Mesothelial cell of epicardium (in vitro differentiated cells): ENCODE measurements at places on chromosomes 11 and 22.
A peak's percentile ranks its signal among the peaks of the same experiment; 100 is the strongest.

GRCh38 chr11:116086426-116086825 is 582.2 kb upstream of the CADM1 start:
- no peak for DNase-seq

GRCh38 chr11:2724653-2725367 is 25.0 kb upstream of the KCNQ1OT1 start:
- DNase-seq = no peak

GRCh38 chr11:111010391-111011274 is 234.9 kb upstream of the POU2AF2 start:
- no peak for DNase-seq

GRCh38 chr11:73196576-73196975 is 21.5 kb upstream of the P2RY2 start:
- no peak for DNase-seq

- DNase-seq = no peak
Observed at GRCh38 chr11:73401924-73402833, 26.0 kb downstream of the RELT start.

DNA sequence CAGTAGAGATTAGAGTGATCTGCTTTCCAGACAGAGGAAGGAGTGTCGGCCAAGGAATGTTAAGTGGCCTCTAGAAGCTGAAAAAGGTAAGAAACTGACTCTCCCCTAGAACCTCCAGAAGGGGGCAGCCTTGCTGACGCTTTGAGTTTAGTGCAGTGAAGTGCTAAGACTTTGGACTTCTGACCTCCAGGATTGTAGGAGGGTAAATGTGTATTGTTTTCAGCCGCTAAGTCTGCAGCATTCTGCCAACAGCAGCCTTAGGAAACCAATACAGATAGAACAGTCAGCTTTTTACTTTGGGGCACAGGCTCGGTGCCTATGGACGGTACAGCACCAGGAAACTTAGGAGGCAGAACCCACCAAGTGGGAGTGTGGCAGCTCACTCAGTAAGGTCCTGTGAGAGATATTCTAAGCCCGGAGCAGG is 3.6 kb upstream of the TBC1D22A start:
- DNase-seq = no peak

GRCh38 chr11:122235615-122236014 is 119.6 kb upstream of the BLID start:
- DNase-seq = no peak

DNA sequence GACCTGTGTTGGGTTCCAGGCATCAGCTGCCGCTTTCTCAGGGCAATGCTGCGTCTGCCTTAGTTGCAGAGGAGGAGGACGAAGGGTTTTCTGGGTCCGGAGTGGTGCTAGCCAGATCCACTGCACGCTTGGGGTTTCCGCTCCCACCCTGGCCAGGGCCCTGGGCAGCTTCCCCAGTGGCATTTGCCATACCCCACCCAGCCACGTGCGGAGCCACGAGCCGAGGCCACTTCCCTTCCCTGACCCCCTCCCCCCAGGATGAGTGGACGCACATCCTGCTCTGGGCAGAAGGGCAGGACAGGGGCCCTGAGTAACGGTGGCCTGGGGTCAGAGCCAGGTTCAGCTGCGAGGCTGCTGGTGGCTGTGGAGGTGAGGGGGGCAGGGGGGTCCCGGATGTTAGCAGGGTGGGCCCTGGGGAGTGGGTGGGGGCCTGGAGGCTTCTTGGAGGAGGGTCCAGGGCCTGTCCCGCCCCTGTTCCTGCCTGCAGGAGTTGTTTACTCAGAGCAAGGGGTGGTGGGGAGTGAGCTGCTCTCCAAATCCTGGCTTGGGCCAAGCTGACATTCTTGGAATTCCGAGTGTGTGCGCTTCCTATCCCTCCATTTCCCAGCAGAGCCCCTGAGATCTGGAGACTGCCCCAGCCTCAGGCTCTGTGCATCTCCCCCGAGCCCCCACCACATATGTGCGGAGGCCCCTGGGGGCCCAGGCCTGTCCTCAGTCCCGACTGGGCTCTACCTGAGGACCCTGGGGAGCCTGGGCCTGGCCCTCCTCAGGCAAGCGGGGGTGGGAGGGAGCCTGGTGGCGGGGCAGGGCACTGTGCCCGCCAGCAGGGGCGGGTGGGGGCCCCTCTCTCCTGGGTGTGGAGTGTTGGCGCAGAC is 1.4 kb downstream of the TSPAN4 start:
- no peak for DNase-seq

DNA sequence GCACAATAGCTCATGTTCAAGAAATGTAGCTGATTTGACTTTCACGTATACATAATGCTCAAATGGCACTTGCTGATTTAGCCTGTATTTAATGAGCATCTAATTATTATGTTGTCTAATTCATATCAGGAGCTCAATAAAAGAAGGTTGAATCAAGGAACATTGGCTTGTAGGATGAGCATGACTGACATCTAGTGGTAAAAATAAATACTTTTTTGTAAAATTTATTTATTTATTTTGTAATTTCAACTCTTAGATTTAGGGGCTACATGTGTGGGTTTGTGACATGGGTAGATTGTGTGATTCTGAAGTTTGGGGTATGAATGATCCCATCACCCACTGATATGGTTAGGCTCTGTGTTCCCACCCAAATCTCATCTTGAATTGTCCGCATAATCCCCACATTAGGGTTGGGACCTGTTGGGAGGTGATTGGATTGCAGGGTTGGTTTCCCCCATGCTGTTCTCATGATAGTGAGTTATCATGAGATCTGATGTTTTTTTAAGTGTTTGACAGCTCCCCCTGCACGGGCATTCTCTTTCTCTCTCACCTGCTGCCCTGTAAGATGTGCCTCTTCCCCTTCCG is 1.7 kb upstream of the OR52E5 start:
- no peak for DNase-seq

DNA sequence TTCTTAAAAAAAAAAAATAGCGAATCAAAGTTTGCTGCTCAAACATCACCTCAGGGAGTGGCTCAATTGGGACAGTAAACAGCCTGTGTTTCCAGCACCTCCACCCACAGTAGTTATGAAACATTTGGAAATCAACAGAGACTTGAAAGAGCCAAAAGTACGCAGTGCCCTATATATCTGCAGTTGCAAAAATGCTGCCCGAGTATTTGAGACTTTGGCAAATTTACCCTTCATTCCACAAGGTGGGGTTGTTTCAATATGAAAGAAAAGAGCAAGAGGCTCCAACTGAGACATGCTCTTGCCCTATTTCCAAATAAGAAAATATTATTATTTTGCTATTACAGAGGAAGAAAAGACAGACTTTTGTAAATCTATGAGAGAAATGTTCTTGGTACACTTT is 851.1 kb upstream of the RAG2 start:
- DNase-seq = no peak

DNA sequence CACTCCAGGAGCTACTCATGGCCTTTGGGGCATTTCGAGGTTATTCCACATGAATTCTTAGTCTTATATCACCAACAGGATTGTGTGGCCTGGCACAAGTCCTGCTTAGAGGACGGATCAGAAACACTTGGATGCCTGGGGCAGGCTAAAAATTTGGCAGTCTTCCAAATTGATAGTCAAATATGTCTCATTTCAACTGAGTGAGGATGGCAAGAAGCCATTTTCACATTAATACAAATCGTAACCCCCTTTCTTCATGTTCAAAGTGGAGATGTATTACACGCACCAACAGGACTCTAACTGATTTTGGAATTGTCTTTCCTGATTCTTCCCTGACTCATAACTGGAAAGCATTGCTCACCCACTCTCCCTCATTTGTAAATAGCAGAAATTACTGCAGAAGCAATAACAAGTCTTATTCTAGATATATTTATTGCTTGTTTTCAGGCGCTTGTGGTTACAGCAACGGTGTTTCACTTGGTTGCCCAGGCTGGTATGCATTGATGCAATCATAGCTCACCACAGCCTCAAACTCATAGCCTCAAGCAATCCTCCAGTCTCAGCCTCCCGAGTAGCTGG is 10.3 kb upstream of the CCDC86 start:
- no peak for DNase-seq

DNA sequence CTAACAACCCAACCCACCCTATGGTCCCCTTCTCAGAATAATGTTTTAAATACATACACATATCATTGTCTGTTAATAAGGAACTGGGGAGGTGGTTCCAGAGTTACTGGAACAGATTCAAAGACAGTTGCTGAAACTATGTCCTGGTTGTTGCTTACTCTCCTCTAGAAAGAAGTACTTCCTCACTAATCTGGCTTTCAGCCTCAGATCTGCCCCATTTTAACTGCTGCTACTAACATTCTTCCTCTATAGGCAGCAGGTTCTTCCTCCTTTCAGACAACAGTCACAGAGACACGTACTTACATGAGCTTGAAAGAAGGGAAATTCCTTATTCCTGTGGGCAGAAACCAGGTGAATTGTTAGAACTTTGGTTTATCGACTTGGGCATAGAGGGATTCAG is 8.1 kb upstream of the NEU3 start:
- no peak for DNase-seq

- DNase-seq = peak; percentile 24
Observed at GRCh38 chr11:35223371-35223796, 84.4 kb downstream of the CD44 start.

DNA sequence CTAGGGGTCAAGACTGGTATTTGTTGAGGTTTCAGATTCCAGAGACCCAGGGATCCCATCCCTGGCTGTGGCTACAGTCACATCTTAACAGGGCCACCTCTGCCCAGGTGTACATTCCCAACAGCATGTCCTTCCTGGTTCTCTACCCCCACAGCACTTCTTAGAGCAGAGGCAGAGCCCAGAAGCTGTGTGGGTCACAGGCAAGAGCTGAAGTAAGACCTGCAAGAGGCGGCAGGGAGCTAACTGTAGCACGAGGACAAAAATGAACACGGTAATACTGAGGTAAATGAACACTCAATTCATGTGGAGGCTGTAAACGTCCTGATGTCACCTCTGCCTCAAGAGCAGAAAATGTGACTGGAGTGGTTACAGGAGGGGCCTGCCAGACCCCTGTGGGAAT is 21.7 kb upstream of the RAPSN start:
- no peak for DNase-seq

- no peak for DNase-seq
Observed at GRCh38 chr11:61194981-61195695, 8.2 kb upstream of the PGA3 start.

- no peak for DNase-seq
Observed at GRCh38 chr11:77435972-77436371, 37.9 kb downstream of the PAK1 start.

DNA sequence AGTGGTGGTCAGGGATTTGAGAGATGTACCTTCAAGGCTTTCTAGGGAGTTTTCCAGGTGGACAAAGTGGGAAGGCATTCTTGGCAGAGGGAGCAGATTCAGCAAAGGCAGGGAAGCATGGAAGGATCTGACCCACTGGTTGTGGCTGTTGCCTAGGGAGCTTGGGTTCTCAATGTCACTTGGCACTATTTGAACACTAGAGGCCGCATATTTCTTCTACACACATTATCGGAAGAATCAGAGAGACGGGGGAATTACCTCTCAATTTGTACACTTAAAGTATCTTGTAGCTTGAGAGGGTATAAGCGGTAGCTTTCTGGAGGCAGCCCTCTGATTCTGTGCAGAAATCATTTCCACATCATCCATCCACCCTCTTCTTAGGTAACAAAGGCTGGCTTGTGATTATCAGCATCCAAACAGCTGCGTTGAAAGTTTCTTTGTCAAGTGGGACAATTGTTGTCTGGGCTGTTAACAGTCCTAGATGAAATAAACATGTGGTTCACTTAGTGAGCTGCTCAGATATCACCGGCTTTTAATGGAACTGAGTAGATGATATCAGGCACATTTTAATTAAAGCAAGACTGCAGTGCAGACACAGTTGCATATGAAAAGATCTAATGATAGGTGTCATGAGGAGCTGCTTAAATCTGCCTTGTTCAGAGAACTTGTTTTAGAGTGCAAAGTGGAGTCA is 2.6 kb downstream of the NELL1 start:
- DNase-seq = no peak

- DNase-seq = no peak
Observed at GRCh38 chr11:46272816-46273427, 4.5 kb upstream of the CREB3L1 start.

DNA sequence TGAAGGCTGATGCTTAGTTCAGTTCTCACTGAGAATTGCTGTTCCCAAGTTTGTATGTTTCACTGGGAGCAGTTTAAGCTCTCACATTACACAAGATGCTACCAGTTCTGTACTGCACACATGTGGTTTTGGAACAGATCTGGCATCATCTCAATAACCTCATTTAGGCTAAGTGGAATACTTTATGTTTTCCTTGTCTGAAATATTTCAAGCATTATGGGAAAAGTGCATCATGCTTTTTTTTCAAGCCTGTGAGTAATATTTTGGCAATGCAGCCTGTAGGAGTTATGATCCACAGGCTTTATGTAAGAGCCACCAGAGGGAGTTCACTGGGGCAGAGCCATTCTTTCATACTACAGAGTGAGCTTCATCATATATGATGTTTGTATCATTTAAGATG is 141.5 kb downstream of the OR4C45 start:
- no peak for DNase-seq

DNA sequence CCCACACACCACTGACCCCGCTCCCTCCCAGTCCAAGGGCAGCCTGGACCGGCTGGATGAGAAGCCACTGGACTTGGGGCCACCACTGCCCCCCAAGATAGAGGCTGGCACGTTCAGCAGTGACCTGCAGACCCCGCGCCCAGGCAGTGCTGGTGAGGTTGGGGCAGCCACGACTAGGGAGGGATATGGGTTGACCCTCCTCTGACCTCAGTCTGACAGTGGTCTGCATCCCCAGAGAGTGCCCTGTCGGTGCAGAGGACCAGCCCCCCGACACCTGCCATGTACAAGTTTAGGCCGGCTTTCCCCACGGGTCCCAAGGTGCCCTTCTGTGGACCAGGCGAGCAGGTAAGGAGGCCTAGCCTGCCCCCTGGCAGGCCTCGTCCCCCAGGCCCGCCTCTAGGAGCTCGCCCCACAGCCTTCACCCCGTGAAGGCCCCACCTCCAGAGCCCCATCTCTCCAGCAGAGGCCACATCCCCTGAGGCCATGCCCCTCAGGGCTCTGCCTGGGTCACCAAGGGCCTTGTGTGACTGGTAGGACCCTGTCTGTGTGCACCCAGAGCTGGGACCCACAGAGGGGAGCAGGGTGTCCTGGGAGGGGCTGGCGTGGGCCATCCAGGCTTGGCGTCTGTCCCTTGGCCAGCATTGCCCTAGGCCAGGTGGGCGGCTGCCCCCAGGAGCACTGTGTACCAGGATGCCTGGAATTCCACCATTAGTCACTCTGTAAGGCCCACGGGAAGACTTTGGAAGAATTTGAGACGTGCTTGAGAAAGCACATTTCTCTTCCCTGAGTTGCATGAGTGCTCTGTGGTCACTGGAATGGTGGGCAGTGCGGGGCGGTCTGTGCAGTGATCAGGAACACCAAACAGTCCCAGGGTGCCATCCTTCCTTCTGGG is 9.4 kb downstream of the CCDC188 start:
- no peak for DNase-seq

GRCh38 chr11:93741882-93742226 is 382 bp downstream of the C11orf54 start:
- DNase-seq = no peak

- no peak for DNase-seq
Observed at GRCh38 chr22:44362249-44363012, 49.7 kb upstream of the SHISAL1 start.

- no peak for DNase-seq
Observed at GRCh38 chr11:86606270-86606835, 66.1 kb downstream of the ME3 start.
